ENCODE measurements at places on chromosomes 4 and X. TPM values are rescaled to one million over a fixed set of nuclear protein-coding genes. Genes with fewer than 3 reads are reported as not detected.

Gene PLP1
- 68.2 TPM for total RNA-seq

Gene NPY1R
- 5.1 TPM for total RNA-seq

Gene FGFBP1
- not detected for total RNA-seq

Gene CT45A10
- not detected for total RNA-seq

Gene GNRHR
- total RNA-seq: not detected

Gene MSANTD1
- total RNA-seq: 0.85 TPM

Gene LUZP4
- not detected for total RNA-seq

Gene PDE5A
- total RNA-seq: 473 TPM

Gene CFAP99
- not detected for total RNA-seq

Gene CENPI
- total RNA-seq: 19.6 TPM

Gene NMU
- total RNA-seq: 0.79 TPM

Gene CNKSR2
- 16.1 TPM for total RNA-seq

Gene OPRPN
- total RNA-seq: not detected

Gene SLITRK4
- total RNA-seq: 11.2 TPM

Gene USP26
- total RNA-seq: not detected

Gene UGT2B7
- total RNA-seq: 0.48 TPM

Gene TRPC5OS
- not detected for total RNA-seq

Measured in urinary bladder (tissue), 4 donors.